ENCODE measurements at places on chromosomes 11 and 22.

- DNase-seq: no peak
Measured at GRCh38 chr11:132106096-132106982, 735.9 kb downstream of the NTM start.

- no peak for DNase-seq
Measured at GRCh38 chr11:79925570-79925969, 484.7 kb upstream of the TENM4 start.

GRCh38 chr22:49827271-49827852, 311 bp downstream of the BRD1 start:
- peak; percentile 60 for DNase-seq

DNA sequence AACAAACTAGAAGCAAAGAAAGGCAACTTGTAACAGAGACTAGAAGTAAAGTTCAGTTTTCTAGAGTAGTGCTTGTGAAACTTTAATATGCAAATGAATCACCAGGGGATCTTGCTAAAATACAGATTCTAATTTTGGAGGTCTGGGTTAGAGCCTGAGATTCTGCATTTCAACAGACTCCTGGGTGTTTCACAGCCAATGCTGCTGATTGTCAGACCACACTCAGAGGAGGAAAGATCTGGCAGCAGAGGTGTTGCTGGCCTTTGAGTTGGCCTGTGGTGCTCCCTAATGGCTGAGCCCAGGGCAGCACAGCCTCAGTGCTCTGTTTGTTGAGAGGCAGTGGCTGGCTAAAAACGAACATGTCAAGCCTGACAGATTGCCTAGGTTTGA, 5.4 kb downstream of the CRY2 start:
- DNase-seq: peak; percentile 70

GRCh38 chr11:21909145-21909544, 283.7 kb upstream of the ANO5 start:
- no peak for DNase-seq

- DNase-seq: peak; percentile 85
Measured at GRCh38 chr22:25202290-25202921, 2.7 kb downstream of the CRYBB3 start.

DNA sequence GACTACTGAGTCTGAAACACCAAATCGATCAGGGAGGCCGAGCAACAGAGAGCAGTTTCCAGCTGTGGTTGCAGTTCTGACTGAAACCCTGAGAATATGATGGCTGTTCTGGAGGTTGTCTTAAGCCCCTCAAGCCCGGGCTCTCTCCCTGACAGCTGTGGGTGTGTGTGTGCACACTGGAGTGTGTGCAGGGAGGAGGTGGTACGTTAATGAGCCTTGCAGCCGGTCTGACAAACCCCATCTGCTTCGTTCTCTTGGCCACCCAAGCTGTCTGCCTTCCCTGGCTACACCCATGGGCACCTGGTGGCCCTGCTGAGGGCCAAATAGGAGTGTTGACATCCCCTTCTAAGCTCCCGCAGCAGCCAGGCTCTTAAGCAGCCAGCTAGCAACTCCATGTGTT, 189.8 kb downstream of the KIRREL3 start:
- DNase-seq: no peak

- no peak for DNase-seq
Measured at GRCh38 chr11:130671801-130672700, 223.6 kb downstream of the ADAMTS15 start.

GRCh38 chr22:47000888-47001287, 238.4 kb downstream of the TBC1D22A start:
- DNase-seq: peak; percentile 64

DNA sequence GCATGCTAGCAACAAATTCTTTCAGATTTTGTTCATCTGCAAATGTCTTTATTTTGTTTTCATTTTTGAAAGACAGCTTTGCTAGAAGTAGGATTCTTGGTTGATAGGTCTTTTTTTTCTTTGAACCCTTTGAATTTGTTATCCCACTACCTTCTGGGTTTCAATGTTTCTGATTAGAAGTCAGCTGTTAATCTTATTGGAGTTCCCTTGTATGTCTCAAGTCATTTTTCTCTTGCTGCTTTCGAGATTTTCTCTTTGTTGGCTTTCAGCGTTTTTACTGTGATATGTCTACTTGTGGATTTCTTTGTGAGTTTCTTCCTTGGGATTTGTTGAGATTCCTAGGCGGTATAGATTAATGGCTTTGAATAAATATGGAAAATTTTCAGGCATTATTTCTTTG, 27.2 kb upstream of the MS4A8 start:
- no peak for DNase-seq

Measured in GM13976 (cell line).